ENCODE measurements at places on chromosomes 6 and 20.
A peak's percentile ranks its signal among the peaks of the same experiment; 100 is the strongest.

GRCh38 chr6:90295854-90296340 is 746 bp downstream of the BACH2 start:
- DNase-seq, result peak; percentile 48

- no peak for DNase-seq
Observed at GRCh38 chr6:3509336-3509735, 52.5 kb upstream of the SLC22A23 start.

DNA sequence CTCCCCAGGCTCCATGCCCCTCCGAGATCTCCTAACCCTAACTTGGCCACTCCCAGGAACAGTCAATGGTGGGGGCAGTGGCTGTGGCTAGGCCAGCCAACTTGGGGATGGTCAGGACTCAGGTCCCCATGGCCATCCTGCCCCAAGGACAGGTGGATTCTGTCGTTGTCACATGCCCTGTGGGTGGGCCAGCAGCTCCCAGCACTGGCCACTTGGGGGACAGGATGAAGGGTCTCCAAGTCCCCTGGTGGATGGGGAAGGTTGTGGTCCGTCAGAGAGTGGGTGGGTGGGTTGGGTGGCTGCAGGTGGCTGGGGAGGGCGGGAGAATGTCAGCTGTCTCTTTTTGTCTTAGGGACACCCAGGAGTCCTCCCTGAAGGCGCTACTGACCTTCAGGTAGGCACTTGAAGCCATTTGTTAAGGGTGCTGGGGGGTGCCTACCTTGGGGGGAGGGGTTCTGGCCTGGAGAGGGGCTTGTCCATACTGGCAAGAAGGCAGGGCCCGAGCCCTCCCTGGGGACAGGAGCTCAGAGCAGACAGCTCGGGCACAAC is 5.5 kb downstream of the COL9A3 start:
- no peak for DNase-seq

DNA sequence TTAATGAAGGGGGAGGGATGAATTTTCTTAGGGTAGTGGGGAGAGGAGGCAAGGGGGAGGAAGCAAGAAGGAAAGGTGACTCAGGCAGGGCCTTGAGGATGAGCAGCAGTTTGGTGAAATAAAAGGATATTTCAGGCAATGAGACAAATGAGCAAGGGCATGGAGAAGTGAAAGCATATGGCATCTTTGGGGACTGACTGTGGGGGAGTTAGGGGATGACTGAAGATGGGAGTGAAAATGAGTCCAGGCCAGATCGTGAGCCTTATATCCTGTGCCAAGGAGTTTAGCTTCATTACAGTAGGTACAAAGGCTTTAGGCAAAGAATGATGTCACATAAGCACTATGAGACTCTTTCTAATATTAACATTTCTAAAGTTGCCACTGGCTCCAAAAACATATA is 51.9 kb downstream of the ILRUN start:
- peak; percentile 12 for DNase-seq

DNA sequence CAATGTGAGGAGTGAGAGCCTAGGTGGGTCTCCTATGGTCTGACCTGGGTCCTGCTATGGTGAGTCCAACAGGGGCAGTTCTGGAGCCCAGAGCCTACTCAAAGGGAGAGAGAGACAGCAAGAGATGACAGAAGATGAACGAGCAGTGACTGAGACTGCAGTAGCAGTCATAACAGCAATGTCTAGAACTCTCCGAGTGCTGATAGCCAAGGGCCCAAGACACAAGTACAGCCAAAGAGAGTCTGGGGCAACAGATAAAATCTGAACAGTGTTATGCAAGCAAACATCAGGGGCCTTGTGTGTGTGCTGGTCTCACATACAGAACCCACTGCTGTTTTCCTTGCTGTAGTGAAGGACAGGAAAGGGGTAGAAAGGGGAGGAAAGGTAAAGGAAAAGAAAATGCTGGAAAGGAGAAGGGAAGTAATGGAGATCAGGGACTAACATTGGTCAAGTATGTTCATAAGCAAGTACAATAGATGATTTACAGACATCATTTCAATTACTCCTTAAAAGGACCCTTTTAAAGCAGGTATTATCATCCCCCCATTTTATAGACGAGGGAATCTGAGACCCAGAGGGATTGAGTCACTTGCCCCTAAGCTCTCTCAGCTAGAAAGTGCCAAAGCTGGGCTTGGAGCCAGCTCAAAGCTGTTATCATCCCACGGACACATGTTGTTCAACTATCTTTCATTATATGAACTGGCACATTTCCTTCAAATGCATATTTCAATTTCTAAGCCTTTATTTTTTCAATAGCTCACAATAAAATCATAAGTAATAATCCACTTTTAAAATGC is 182.3 kb upstream of the RAB32 start:
- no peak for DNase-seq

- no peak for DNase-seq
Observed at GRCh38 chr20:34876406-34877282, at the start of gene ACSS2. ACSS2 (plus strand) TSS chr20:34876612; CDS start chr20:34876646, 34 bp downstream.

- peak; percentile 87 for DNase-seq
Observed at GRCh38 chr6:90284236-90285041, 12.2 kb downstream of the BACH2 start.

DNA sequence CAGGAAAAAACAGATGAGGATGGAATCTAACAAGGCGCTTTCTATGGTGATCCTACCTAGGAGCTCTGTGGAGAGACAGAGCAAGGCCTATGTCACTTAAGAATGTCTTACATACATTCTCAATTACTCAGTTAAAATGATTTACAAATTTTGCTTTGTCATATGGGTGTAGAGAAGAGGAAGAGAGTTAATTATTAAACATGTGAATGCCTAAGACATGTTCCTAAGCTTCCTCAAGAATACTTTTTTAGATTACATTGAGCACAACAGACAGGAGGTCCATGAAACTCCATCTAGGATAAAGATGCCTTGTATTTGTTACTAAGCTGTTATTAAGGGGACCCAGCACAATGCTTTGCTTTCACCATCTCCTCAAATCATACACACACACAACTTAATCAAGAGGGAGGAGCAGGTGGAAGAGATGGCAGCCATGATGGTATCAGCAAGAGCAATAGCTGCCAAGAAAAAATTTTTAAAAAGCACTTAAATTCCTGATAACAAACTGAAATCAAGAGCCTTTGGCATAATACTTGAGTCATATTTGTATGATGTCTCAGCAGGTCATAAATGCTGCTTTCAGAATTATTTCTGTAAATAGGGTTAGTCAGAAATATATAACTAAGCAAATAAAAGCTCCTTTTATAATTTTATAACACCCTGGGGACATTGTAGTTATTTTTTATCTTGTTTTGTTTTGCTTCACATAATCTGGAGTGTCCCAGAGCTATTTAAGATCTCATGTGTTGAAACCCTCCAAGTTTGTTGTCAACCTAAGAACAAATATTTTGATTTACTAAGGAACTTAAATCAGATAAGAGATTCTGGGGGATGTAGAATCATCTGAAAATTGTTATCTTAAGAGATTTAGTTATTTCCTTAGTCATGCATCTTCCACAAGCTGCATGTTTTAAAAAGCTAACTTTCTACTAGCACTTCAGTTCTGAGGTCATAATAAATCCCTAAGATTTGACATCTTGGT is 70.0 kb upstream of the CD2AP start:
- no peak for DNase-seq

DNA sequence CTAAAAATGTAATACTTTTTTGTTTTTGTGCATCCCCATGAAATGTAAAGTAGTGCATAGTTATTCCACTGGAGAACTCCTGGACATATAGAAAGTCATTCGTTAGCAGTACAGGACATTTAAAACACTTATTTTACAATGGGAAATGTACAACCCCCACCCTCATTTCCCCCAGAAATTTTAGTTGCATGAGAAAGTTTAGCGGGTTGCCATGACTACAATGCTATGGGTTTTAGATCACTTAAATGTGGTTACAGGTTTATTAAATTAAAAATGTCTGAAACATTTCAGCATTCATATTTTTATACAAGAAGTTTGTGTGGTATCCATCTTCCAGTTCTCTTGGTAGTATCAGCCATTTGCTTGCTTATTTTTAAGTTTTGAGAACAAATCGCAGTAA is 54.9 kb upstream of the TRAF3IP2 start:
- DNase-seq, result no peak
